ENCODE measurements at places on chromosomes 6 and 20.

GRCh38 chr6:26158581-26159356, 71.5 kb downstream of the HFE start:
- DNase-seq = no peak

DNA sequence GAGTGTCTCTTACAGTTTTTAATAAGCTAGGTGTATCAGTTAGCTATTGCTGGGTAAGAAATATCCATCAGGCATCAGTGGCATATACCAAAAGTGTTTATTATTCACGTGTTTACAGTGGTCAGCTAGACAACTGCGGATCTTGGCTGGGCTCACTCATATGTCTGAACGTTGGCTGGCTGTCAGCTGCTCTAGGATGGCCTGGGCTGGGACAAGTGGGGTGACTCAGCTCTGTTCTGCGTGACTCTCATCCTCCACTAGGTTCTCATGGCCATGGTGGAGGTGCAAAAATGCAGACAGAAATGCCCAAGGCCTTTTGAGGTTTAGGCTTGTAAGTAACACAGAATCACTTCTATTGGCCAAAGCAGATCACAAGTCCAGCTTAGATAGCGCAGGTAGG, 22.0 kb downstream of the ZNF341 start:
- no peak for DNase-seq

DNA sequence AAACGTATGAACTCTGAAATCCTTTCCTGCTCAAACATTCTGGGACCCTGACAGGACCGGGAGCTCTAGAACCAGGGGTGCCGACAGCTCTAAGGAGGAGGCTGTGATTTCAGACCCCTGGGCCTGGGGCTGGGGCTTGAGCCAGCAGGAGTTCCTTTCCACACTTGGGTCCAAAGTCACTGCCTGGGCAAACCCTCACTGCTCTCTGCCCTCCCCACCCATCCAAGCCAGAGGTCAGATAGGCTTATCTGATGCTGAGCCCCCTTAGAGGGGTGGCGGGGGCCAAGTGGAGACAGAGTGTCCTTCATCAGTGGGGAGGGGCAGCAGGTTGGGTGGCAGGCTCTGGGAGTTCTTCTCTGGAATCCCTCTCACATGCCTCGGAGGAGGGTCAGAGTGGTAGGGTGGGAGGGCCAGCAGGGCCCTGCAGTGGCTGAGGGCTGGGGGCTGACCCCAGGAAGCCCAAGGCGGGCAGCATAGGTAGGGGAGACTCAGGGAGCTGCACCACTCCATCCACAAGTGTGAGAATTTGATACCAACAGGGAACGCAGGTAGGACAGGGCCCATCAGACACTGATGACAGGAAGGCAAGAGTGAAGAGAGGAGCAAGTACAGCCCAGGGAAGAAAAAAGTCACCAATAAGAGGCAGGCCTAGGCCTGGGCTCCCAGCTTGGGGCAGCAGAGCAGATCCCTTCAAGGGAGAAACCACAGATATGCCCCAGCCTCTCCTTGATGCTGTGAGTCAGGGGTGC, 121.0 kb downstream of the MRPL14 start:
- no peak for DNase-seq

DNA sequence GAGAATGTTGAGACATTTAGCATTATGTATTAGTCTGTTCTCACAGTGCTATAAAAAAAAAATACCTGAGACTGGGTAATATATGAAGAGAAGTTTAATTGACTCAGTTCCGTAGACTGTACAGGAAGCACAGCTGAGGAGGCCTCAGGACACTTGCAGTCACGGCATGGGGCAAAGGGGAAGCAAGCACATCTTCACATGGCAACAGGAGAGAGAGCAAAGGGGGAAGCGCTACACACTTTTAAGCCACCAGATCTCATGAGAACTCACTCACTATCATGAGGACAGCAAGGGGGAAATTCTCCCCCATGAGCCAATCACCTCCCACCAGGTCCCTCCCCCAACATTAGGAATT, 26.8 kb upstream of the TFAP2A start:
- DNase-seq = no peak

GRCh38 chr6:96657344-96657743, 94.4 kb downstream of the FHL5 start:
- DNase-seq = no peak

Measured in stimulated activated CD8-positive, alpha-beta memory T cell treated with anti-CD3 and anti-CD28 coated beads, Interleukin-7, amount 100 ng/mL, for 1 hour (primary cell).